ENCODE measurements at places on chromosomes 6 and 20. TPM values are rescaled to one million over a fixed set of nuclear protein-coding genes. Genes with fewer than 3 reads are reported as not detected.

- no peak for DNase-seq
These were observed 70.7 kb downstream of the ANKRD6 start for GRCh38 chr6:89503641-89504040.

Gene PGC
- not detected for total RNA-seq

GRCh38 chr6:143096403-143096802 lies 35.7 kb downstream of the AIG1 start:
- no peak for DNase-seq

- DNase-seq = no peak
These were observed 4.4 kb downstream of the PYGB start for GRCh38 chr20:25252230-25252651.

DNA sequence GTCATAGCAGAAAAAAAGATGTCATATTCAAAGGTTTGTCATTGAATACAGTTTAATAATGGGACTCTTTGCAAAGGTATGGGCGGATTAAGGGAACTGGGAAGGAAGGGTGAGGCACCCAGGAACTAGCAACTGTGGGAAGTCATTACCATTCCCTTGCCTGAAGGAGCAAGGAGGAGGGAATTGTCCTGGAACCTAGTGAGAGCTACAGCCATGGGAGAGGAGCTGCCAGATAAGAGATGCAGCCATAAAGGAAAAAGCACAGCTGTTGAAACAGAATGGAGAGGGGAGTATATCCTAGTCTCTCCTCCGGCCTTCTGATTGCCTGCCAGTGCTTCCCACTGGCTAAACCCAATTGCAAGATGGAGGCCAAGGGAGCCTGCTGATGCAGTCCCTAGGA lies 250.6 kb downstream of the BCKDHB start:
- DNase-seq = no peak

GRCh38 chr6:127192911-127193541 lies 73.6 kb upstream of the RNF146 start:
- no peak for DNase-seq

Gene AVP
- not detected for total RNA-seq

Gene TRIM31
- total RNA-seq = not detected

GRCh38 chr20:15927893-15928650 lies 645.2 kb downstream of the KIF16B start:
- DNase-seq = no peak

GRCh38 chr20:35238170-35238569 lies 11.7 kb downstream of the MMP24 start:
- no peak for DNase-seq

DNA sequence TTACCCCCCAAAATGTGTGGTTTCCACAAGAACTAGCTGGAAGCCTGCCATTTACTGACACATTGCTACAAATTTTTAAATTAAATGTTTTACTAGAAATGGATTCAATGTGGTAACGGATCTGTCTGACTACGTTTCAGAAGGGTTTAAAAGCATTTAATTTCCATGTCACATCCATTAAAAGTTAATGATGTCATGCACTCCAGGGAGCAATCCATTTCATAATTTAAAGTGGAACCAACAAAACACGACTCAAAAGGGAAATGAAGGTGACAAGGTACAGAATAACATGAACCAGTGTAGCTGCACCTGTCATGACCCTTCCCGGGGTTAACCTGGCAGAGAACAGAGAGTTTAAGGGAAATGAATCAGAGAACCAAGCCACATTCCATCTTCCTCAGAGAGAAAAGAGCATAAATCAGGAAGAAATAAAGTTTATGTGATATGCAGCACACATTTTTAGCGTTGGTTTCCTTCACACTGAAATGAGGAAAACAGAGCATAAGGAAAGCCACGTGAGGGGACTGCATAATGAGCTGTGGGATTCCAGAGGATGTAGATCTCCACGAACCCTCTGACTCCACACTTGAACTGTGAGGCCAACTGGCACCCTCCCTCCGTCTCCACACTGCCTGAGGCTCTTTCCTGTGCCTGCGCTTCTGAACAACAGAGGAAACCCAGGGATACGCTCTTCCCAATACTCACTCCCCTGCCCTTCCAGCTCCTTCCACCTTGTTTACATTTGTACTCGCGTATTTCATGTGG lies 170.3 kb upstream of the AHI1 start:
- DNase-seq = peak; percentile 47

DNA sequence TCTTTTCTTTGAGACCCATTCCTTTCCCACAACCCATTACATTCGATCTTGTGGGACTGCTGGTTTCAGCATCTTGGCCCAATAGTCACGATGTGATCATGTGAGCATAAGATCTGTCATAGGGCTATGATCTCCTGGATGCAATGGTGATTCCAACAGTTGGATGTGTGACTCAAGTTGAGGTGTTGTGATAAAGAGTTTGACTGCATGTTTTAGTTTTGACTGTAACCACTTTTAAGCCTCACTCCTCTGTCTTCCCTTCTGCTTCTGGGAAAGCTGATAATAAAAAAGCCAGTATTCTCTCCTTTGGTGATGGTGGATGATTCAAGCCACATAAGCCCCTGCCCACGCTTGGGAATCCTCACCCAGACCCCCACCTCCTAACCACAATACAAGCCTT lies 117.0 kb upstream of the ASCC3 start:
- DNase-seq = no peak

GRCh38 chr6:38805127-38805655 lies 90.1 kb downstream of the DNAH8 start:
- DNase-seq = no peak

Gene SIRPB2
- 3.5 TPM for total RNA-seq

DNA sequence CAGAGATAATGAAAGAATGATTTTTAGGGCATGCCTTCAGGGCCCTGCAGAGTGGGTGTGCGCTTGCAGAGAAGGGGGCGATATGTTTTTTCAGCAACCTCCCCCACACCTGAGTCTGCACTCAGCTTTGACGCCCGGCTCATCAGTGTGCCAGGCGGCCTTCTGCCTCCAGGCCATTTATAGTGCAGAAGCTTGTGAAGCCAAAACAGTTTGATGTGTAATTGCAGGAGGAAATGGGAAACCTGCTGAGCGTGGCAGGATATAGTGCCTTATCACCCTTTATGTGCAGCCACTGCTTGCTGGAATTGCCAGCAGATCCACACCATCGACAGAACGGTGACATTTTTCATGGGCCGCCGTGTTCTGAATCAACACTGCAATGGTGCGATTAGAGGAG lies 178.2 kb downstream of the CDH4 start:
- no peak for DNase-seq

Gene MEI4
- 0.32 TPM for total RNA-seq

Gene POLR1C
- total RNA-seq = 16.9 TPM

Gene AURKA
- 7.0 TPM for total RNA-seq

GRCh38 chr6:44533421-44533820 lies 145.9 kb downstream of the CDC5L start:
- DNase-seq = no peak

GRCh38 chr6:34684364-34684763 lies 12.2 kb downstream of the ILRUN start:
- DNase-seq = no peak

GRCh38 chr6:139174961-139175360 lies 40.1 kb downstream of the HECA start:
- no peak for DNase-seq

- no peak for DNase-seq
These were observed 13.8 kb upstream of the FUCA2 start for GRCh38 chr6:143525356-143525755.

DNA sequence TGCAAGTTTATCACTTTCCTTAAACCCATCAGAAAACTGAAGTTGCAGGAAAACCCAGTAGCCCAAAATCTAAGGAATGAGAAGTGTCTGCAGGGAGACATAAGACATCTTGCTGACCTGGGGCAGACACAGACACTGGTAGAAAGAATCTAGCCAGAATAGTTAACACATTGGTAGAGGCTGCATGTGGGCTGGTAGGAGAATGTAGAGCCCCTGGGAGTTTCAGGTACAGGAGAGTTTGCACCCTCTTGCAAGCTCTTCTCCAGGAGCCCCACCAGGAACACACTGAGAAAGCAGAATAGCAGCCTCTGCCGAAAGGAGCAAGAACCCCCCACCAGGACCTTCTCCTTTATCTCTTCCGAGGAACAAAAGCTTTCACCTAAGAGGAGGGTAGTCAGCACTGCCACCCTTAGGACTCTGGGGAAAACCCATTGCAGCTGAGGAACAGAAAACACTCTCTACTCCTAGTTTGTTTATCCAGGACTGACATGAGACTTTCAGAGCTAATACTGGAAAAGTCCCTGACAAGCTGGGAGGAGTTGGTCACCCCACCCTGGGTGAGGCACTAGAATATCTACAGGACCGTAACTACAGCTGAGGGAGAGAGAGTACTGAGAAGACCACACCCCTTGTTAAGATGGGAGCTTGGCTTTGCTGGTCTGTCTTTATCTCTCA lies 10.5 kb upstream of the OGFRL1 start:
- DNase-seq = no peak

Gene HIVEP2
- total RNA-seq = 14.4 TPM

DNA sequence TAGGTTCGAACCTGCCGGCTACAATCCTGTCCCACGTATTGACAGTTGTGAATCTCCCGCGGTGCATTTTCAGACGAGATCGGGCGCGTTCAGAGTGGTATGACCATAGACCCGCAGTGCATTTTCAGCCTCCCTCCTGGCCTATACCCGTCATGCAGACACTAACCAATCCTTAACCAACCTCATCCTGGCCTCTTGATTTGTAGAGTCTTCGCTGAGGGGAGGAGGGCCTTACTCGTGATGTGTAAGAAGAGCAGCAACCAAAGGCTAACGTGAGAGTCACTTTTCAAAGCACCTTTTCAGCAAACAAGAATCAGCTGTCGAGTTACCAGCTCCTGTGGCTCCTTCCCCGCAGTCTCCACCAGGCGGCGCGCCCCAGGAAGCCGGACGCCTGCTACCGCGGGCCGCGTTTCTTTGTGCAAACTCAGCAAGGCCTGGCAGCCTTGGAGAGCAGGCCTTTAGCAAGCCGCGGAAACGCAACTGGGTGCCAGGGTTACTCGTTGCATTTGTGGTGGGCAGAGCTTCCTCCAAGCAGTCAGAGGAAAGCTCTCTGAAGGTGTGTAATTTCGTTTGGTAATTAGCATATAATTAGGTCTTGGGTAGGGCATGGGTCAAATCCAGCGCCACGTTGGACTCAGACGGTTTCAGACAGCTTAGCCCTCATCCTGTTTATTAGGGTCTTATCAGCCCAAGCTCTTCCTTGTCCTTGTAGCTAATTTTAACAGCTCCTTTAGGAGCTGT lies 139.8 kb downstream of the OR2B2 start:
- DNase-seq = peak; percentile 91

GRCh38 chr6:112470376-112470775 lies 123.2 kb downstream of the RFPL4B start:
- DNase-seq = no peak

DNA sequence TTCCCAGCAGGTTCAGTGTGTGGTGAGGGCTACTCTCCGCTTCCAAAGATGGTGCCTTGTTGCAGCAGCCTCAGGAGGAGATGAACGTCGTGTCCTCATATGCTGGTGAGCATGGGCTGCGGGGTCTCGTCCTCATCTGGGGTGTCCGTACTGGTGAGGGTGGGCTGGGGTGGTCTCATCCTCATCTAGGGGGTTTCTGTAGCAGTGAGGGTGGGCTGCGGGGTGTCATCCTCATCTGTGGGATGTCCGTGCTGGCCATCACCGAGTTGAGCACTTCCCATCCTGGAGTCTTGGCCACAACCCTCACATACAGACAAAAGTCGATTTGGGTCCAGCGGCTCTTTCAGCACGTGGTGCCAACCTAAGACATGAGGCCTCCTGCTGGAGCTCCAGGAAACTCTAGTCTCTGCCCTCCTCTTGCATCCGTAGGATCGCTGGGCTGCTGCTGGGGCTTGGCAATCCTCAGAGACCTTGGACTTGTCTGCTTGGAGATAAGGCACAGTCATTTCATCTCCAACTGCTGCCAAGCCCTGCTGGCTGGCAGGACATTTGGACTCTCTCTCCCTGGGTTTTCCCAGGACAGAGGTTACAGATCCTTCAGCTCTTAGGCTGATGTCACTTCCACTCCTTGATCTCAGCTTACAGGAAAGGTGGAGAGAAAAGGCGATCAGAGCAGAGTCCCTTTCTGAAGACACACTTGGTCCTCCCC lies 160.4 kb downstream of the PACRG start:
- peak; percentile 58 for DNase-seq

Gene RNASET2
- total RNA-seq = 13.0 TPM

Gene PPIL6
- 2.5 TPM for total RNA-seq

GRCh38 chr6:142846883-142847287 lies 98.1 kb downstream of the HIVEP2 start:
- DNase-seq = no peak

DNA sequence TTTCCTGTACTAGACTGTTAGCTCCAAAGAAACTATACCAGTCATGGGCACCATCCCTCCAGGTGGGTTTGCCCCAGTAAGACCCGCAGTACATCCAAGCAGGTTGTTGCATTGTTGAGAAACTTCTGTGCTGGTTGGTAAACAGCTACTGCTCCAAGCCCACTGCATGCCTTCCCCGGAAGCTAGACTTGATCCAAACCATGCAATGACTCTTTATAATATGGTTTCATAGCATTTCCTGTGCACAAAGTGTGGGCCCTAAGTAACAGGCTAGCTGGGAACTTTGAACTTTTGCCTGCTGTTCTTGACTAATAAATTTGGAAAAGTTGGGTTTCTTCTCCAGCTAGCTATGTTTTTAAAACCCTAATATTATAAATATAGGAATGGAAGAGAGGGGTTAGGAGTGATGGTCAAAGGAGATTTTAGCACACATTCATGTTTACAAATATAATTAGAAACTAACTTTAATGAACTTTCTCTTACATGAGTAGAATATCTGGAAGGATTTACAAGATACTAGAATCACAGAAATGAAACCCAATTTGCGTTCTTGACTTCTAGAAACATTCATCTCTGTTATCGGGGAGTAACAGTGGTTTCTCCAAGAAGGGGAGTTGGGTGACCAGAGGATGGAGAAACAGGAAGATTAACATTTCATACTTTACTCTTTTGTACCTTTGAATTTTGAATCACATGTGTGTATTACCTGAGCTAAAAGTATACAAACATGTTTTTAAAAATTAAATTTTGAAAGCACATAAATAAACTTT lies 51.7 kb downstream of the GFOD1 start:
- no peak for DNase-seq

Gene SLC16A10
- total RNA-seq = 20.8 TPM

- DNase-seq = no peak
These were observed 109.1 kb downstream of the MAN1A1 start for GRCh38 chr6:119240257-119241110.

Measured in left ventricle myocardium superior (tissue), 1 donor.